CD8-positive, alpha-beta T cell (primary cell): ENCODE measurements at places on chromosomes 6 and 20.

- DNase-seq, result no peak
Observed at GRCh38 chr6:8329562-8329961, 105.8 kb downstream of the SLC35B3 start.

GRCh38 chr20:54668271-54669039, 193.1 kb downstream of the DOK5 start:
- DNase-seq, result peak; percentile 40

DNA sequence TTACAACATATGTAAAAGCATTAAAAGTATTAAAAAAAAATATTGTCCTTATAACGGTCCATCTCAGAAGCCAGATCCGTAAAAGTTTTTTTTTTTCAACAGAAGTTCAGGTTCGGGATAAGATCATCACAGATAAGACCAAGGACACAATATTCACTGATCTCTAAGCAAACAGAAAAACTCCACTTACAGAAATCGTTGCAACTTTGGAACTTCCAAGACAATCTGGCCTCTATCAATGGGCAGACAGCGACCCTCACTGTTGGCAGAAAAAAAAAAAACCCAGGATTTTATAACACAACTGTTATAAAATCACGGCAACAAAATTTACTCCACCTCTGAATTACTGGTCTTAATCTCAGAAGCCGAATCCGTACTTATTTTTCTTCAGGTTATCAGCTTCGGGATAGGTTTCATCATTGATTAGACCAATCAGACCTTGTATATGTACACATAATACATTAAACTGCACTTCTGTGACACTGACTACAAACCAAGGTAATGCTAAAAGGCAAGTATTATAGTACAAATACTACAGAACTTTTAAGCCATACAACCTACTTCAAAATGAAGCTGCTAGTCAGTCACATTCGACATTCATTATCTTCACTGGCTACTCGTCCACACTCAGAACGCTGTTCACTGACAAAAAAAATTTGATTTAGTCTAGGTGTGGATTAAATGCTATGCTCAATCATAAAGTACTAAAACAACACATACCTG, 34.7 kb upstream of the SYNCRIP start:
- no peak for DNase-seq

GRCh38 chr20:38098952-38099351, 65.4 kb downstream of the RPRD1B start:
- DNase-seq, result no peak

GRCh38 chr6:39279539-39279938, 34.7 kb downstream of the KCNK17 start:
- DNase-seq, result no peak

DNA sequence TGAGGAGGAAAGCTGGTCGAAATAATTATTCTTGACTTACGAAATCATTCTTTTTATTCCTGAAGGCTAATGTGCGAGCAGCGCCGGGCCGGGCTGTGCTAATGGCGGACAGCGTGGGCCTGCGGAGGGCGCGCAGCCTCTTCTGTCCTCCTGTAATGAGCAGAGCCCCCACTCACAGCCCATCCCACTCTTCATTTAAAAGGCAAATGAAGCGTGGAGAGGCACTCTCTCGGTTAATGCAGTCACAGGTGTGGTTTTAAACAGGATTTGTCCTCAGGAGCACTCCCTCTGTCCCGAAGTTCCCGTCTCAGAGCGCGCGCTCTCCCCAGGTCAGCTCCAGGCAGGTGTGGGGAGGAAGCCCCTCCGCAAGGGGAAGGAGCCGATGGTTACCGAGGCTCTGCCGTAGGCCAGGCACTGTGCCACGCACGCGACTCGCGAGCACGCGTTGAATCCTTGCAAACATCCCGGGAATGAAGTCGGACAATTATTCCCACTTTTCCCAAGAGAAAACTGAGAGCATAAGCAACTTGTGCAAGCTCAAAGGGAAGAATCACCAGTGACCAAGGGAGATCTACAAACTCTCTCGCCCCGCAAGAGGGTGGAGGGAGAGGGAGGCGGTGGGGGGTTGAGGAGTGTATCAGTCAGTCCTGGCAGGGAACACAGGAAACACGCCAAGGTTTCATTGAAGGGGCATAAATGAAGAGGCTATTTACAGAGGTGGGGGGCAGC, 35.5 kb upstream of the ZFAND3 start:
- peak; percentile 35 for DNase-seq

DNA sequence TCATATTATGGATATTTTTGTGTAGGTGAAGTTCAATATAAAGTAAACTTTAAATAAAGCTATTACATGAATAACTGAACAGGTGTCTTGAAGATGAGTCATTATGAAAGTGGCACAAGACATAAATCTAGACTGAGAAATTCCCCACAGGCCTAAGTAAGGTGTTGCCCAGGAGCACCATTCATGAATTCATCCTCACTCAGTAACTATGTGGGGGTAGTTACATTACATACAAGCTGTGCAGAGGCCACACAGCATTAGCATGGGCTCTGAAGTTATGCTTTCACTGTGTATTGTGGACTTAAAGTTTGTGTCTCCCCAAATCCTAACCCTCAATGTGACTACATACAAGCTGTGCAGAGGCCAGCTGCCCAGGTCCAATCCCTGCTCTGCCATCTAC, 65.9 kb downstream of the BCAS1 start:
- no peak for DNase-seq
